ENCODE measurements at places on chromosomes 7 and 10.
A peak's percentile ranks its signal among the peaks of the same experiment; 100 is the strongest.

DNA sequence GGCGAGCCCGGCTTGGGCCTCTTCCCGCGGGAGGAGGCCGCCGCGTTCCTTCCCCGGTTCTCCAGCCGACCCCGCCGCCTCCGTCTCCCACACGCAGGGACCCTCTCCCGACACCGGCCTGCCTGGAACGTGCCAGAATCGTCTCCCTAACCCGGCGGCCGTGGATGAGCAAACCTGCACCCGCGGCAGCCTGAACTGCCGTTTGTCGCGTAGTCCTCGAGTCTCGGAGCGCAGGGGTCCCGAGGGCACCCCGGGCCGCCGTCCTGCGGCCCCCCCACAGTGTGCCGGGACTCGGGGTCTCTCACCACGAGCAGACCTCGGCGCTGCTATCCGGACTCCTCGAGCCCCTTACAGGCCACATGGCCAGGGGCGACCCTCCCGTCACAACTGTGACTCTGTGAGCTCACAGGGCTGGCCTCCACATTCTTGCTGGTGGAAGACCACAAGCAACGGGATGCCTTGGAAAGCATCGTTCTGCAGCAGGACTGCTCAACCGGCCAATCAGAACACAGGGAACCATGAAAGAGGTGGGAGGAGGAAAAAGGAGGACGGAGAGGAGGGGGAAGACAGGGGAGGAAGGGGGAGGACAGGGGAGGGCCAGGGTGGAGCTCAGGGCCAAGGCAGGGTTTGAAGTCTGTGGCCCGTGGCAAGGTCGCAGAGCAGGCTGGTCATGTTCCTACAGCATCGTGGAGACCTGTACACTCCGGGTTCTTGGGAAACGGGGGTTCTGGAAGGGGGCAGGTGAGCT lies 276.9 kb downstream of the DNAJB6 start:
- DNase-seq, result no peak

DNA sequence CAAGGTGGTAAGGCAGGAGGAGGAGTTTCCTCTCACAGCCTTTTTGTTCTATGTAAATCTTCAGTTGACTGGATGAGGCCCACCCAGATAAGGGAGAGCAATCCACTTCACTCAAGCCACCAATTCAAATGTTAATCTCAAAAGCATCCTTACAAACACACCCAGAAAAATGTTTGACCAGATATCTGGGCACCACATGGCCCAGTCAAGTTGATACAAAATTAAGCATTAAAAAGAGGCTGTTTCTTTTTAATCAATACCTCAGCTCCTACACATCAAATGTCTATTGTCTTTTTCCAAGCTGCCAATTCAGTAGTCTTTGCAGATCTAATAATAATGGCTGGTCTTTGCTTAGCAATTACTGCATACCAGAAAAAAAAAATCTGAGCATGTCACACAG lies 18.0 kb upstream of the LYZL1 start:
- DNase-seq, result no peak

GRCh38 chr7:101927802-101928201 lies 110.4 kb downstream of the CUX1 start:
- DNase-seq, result no peak

GRCh38 chr10:33897291-33897752 lies 562.9 kb upstream of the NRP1 start:
- no peak for DNase-seq

DNA sequence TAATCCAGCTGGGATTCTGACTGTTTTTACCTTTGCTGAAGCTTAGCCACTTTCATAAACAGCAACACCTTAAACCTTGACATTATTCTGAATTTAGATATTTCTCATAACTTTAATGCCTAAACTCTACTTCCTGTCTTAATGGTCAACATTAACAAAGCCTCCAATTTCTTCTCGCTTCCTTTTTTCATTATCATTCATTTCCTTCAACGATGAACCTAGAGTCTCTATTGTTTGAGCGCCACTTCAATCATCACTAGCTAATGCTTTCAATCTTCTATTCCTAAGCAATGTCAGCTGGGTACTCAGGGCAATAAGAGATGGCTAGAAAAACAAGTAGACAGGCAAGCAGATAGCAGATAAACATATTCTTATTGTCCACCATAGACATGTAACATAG lies 96.6 kb upstream of the TMEM196 start:
- no peak for DNase-seq

- DNase-seq, result no peak
These were observed 138.0 kb downstream of the PPP1R9A start for GRCh38 chr7:95045236-95045923.

DNA sequence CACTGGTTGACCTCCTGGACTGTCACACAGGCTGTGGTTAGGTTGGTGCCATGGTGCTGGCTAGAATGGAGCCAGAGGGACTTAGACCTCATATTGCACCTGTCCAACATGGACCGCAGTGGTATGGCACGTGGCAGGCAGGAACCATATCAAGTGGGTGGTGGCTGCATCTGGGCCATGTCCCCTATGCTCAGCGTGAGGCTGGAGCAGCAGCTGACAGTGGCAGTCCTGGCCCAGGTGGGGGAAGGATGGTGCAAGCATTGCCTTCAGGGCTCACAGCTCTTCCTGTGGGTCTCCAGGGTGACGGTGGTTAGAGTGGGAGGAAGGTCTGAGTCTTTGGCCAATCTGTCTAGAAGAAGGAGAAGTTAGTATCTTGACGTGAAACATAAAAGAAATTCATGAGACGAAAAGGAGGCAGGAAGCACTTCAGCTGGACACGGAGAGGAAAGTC lies 54.5 kb upstream of the PFKFB3 start:
- DNase-seq, result no peak

GRCh38 chr10:34526758-34527730 lies 288.1 kb downstream of the PARD3 start:
- no peak for DNase-seq

DNA sequence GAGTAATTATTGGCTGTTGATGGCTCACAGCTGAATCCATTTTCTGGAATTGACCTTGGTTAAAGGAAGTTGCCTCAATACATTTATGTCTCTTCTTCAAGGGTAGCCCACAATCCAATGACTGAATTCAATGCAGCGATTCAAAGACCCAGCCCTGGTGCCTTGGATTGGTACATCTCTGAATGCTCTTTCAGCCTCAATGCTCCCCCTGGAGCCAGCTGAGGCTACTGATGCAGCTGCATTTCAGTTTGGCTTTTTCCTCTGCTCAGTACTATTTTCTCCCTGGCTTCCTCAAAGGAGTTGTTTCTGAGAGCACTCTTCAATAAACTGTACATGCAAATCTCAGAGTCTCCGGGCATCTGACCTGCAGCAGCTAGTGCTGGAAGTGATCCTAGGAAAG lies 633 bp upstream of the EBLN1 start:
- DNase-seq, result no peak

- no peak for DNase-seq
These were observed 194.5 kb downstream of the SDK1 start for GRCh38 chr7:3495530-3495929.

DNA sequence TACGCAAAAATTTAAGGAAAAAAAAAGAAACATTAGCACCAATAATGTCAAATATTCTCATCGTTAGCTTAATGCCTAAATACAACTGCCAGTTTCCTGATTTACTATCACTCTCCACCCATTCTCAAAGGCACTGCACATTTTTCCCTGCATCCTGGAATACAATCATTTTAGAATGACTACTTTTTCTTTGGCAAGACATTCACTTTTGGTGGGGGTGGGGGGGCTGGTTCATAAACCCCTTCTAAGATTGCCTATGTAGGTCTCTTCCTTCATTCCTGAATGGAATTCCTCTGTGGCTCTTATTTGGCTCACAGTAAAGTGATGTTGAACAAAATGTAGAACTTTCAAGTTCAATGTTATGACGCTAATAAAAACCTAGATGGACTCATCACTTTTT lies 74.3 kb downstream of the RNLS start:
- DNase-seq, result no peak

DNA sequence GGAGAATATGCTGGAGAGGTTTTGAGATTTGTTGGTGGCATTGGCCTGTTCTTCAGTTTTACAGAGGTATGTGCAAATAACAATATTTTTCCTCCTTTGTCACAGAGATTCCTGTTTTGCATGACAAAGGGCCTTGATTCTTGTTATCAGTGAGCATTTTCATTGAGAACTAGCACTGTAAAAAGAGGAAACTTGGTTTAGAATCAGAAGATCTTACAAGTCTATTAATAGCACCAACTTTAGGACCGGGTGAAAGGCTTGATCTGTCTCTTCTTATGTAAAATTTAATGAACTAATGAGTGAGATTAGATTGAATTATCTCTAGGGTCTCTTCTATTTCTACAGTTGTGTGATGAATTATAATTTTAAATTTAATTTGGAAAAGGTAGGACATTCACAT lies 25.5 kb downstream of the TSPAN13 start:
- no peak for DNase-seq

DNA sequence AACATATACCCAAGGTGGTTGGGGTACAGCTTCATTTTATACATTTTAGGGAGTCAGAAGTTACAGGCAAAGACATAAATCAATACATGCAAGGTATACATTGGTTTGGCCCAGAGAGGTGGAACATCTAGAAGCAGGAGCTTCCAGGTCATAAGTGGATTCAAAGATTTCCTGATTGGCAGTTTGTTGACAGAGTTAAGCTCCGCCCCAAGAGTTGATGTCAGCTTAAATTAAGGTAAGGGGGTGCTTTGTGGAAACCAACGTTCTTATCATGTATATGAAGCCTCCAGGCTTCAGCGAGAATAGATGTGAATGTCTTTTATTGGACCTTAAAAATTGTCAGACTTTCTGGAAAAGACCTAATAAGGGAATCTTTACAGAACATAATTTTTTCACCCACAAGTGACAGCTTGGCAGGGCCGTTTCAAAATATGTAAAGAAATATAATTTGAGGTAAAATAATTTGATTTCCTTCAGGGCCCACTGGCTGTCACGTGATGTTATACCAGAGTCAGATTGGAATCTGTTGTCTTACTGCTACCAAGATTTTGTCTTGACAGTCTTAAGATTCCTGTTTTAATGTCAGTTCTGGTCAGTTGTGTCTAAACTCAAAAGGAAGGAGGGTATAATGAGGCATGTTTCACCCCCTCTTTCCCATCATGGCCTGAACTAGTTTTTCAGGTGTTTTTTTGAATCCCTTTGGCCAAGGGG lies 6.3 kb upstream of the PANK1 start:
- no peak for DNase-seq

DNA sequence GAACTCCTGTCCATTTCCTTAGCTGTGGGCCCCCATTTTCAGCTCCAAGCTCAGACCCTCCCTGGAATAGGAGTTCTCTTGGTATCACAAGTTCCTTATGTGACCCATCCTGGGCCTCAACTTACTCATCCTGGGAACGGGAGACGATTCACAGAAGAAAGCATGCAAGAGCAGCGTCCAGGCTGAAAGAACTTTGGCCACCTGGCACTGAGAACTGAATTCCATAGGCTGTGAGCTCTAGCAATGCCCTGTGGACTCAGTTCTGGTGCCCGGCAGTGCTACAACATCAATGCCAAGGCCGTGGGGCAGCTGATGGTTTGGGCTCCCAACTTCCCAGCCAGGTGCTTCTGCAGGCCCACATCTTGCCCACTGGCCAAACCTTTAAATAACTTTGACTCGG lies 3.9 kb upstream of the CUEDC2 start:
- DNase-seq, result no peak

DNA sequence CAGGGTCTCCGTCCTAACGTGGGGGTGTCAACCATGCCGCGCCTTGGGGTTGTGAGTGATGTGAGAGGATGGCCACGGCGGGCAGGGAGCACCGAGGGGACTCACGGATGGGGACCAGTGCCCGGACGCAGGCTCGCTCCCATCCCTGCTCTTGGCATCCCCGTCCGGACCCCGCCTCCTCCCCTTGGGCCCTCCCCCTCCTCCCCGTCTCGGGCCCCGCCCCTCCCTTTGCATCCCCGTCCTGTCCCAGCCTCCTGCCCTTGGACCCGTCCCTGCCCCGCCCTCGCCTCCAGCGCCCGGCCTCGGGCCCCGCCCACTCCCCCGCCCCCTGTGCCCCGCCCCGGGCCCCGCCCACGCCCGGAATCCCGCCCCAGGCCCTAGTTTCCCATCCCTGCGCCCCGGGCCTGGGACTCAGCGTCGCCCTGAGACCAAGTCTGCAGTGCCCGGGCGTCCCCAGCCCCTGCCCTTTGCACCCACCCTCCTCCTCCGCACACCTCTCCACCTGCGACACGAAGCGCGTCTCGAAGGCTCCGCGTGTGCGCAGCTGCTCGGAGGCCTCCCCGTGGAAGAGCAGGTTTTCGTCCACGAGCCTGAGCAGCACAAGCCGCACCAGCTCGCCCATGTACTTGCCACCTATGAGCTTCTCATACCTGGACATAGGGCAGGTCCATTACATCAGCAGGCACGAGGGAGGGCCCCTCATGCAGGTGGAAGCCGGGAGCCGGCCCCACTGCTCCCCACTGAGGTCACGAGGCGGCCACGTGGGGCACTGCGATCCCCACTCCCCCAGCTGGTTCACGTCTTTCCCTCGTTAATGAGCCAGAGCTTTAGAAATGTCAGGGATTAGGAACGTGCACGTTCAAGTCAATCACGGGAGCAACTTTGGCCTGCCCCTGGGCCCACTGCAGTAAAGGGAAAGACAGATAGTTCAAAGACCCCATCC lies 5.1 kb upstream of the MYL7 start:
- peak; percentile 74 for DNase-seq

DNA sequence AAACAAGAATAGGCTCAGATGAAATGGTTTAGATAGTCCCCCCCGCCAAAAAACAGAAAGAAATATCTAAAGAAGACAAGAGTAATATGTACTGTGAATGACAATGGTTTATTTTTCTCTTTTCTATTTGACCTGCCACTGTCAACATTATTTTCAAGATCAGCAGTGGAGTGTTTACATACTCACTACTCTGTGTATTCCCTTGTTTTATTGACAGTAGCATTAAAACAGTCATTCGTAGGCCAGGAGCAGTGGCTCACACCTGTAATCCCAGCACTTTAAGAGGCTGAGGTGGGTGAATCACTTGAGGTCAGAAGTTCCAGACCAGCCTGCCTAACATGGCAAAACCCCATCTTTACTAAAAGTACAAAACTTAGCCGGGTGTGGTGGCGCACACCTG lies 245.3 kb upstream of the SLC26A5 start:
- no peak for DNase-seq

- DNase-seq, result no peak
These were observed 115.7 kb downstream of the PRKAG2 start for GRCh38 chr7:151761231-151761630.

GRCh38 chr10:119871881-119872609 lies 598 bp downstream of the MCMBP start:
- DNase-seq, result peak; percentile 56

DNA sequence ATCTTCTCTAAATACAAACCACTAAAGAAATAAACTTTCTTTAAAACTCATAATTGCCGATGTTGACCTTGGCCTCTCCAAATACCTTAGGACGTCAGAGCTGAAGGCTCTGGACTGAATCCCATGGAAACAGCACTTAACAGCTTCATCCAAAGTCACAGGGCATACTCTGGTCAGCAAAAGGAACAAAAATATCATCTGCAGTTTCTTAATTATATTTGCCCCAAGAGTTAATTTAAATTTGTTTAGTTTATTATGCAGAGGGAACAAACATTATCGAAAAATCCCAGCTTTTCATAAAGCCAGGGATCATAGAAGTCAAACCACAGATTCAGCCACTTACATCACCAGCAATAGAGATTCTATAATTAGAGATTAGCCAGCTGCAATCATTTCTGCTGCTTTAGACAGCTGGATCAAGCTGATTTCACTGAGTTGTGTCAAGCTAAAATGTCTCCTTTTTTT lies 20.5 kb upstream of the FAM13C start:
- no peak for DNase-seq

GRCh38 chr10:5720182-5720581 lies 35.5 kb downstream of the TASOR2 start:
- no peak for DNase-seq

GRCh38 chr7:15236952-15237351 lies 324.9 kb downstream of the AGMO start:
- no peak for DNase-seq

All from CD8-positive, alpha-beta T cell (primary cell).